Caki2 (cell line): ENCODE measurements at places on chromosomes 3 and 15.

GRCh38 chr3:188378786-188379185, 224.8 kb downstream of the LPP start:
- no peak for DNase-seq

DNA sequence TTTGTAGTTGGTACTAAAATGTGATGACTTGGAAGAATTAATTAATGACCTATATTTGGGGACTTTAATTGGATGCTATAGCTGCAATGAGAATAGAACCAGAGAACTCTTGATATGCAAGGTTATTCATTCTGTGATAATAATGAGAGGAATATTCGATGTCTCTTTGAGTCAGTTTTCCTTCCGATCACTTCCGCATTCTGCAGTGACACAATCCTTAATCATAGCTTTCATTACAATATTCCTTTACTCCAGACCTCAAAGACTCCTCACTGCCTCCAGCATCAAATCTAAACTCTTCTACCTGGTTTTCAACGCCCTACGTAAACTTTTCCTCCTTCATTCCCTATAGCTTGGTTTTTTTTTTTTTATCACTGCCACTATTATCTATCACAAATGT, 21.6 kb downstream of the B3GNT5 start:
- DNase-seq = peak; percentile 40

GRCh38 chr15:35496585-35496984, 49.4 kb downstream of the DPH6 start:
- DNase-seq = no peak

DNA sequence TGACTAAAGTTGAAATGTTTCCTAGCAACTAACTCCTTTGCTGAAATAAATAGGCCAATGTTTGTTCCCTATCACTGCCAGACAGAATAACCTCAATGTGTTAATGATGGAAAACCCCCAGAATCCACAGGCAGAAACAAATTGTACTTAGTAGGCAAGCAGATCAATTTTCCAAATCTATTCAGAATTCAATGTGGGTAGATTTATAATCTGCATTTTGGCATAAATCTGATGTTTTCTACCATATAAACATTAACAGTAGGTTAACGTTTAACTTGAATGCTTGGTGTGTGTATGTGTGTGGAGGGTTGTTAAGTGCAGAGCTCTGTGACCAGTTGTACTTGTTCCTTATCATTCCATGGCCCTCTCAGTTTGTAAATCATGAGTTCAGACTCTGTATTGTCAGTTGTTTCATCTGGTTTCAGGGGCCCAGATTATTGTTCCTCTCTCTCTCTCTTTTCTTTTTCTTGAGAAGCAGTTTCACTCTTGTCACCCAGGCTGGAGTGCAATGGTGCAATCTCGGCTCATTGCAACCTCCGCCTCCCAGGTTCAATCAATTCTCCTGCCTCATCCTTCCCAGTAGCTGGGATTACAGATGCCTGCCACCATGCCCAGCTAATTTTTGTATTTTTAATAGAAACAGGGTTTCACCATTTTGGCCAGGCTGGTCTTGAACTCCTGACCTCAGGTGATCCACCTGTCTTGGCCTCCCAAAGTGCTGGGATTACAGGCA, 32.8 kb downstream of the PLSCR1 start:
- DNase-seq = peak; percentile 57

GRCh38 chr15:96331144-96331944, 844 bp downstream of the NR2F2 start:
- DNase-seq = peak; percentile 73

GRCh38 chr3:48157950-48158376, 30.3 kb downstream of the CDC25A start:
- DNase-seq = no peak

DNA sequence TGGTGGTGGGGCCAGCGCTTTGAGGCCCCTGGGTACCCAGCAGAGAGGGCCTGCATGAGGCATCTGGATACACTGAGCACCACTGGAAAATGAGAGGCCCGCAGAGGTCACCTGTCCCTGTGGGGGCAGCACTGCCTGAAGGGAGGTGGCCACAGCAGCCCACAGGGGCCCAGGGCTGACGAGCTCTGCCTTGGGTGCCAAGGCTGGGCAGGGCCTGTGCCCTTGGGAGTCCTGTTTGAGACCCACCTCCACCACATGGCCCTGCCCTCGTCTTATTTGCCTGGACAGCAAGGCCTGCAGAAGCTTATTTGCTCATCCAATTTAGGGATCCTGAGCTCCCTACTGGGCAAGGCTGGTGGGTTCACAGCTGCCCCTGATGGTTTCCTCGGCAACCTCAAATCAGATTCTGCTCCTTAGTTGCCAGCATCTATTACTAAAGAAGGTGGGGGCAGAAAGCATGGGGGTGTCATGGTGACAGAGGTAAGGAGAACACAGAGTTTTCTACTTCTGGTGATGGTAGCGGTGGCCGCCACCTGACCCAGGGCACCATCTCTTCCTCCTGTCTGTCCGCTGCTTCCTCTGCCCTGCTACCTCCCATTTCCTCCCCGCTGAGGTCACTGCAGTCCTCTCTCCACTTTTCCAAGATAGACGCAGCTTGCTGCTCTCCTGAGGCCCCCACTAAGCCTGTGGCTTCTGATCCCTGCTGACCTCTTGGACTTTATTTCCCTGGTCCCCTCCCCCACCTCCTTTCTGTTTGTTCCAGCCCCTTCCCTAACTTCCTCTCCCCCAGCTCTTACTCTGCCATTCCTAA, 62.9 kb downstream of the HMCES start:
- DNase-seq = no peak

GRCh38 chr3:69385123-69385722, 665 bp downstream of the FRMD4B start:
- no peak for DNase-seq

GRCh38 chr3:196555295-196555694, 13.1 kb downstream of the WDR53 start:
- no peak for DNase-seq
